ENCODE measurements at places on chromosomes 2 and 18. TPM values are rescaled to one million over a fixed set of nuclear protein-coding genes. Genes with fewer than 3 reads are reported as not detected.

COL5A2 gene
- total RNA-seq: 41.1 TPM

DNA sequence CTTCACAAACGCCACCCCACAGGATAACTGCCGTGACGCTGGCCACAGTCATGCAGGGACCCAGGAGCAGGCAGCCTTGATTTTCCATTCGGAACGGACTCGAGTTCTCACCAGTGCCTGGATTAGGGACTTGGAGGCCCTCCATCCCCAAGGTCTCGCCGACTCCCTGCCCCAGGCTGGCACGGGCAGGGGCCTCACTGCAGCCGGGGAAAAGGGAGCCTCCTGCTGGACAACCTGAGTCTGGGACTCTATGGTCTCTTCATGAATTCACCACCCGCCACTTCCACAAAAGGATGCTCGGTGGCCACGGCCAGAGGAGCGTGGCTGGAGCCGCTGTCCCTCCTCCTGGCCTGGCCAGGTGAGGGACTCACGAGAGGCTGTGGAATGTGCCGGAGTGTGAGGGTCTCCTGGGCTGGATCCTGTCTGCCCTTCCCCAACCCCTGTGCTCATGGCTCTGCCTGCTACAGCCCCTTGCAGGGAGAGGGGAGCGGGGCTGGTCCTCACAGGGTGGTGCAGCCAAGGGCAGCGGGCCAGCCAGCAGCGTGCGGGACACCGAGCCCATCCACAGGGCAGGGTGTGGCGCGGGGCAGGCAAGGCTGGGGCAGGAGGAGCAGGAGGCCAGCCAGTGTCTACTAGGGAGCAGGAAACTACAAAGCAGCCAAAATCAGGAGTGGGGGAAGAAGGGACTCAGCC is 42.3 kb downstream of the AQP12A start:
- no peak for DNase-seq

DNA sequence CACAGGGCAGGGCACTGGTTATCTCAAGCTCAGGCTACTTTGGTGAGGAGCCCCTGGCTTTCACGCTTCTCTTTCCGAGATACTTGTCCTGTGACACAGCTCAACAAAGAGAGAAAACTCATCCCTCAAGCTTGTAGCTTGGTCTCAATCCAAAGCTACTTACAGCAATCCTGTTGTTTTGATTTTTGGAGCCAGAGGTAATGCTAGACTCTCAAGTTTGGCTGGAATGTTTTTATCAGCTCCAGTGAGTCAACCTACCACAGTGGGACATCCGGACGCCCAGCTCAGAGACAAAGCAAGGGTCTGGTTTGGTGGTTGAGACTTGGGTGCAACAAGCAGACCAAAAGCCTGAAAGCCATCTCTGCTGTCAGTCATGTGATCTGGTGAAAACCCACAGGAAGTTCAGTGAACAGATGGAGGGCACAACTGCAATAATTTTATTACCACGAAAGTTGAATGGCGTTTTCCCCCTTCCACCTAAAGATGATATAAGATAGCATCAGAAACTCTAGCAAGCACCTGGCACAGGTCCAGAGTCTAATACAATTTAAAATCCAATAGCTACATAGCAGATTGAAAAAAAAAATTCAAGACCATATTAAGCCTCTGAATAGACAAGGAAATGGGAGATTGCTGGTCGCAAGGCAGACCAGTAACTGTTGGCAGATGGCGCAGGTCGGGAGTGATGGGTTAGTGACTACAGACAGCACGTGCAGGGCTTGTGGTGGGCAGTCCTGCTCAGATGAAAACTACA is 102.3 kb upstream of the SMAD7 start:
- DNase-seq: no peak

NAT8 gene
- not detected for total RNA-seq

DNA sequence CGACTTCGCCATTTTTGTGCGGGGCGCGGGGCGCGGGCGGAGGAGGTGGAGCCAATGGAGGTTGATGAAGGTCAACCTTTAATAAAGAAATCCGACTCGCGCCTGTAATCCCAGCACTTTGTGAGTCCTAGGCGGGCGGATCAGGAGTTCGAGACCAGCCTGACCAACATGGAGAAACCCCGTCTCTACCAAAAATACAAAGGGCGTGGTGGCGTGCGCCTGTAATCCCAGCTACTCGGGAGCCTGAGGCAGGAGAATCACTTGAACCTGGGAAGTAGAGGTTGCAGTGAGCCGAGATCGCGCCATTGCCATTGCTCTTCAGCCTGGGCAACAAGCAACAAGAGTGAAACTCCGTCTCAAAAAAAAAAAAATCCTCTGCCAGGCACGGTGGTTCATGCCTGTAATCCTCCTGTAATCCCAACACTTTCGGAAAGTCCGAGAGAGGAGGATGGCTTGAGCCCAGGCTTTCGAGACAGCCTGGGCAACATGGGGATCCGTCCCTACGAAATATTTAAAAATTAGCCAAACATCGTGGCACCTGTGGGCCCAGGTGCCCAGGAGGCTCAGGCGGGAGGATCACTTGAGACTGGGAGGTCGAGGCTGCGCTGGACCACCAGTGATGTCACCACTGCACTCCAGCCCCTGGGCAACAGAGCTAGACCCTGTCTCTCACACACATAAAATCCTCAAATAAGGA is 493 bp upstream of the PREB start:
- DNase-seq: no peak

LOXL3 gene
- total RNA-seq: 4.4 TPM

LCT gene
- total RNA-seq: not detected

GTF3C2 gene
- total RNA-seq: 45.8 TPM

DNA sequence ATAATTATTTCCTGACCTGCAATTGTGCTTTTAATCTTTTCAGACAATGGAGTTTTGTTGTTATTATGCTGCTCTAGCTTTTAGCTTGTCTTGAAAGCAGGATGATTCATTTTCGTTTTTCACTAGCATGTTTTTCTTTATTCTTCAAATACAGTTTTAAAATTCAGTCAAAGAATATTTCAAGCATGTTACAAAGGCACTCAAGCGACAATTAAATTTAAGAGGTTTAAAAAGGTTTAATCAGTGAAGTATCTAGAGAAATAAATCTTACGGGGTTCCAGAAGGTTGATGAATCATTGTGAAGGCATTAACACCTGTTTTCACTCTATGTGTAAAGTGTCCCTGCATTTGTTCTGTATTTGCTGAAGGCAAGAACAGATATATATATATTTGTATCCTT is 390.7 kb upstream of the TMEFF2 start:
- DNase-seq: no peak

DNA sequence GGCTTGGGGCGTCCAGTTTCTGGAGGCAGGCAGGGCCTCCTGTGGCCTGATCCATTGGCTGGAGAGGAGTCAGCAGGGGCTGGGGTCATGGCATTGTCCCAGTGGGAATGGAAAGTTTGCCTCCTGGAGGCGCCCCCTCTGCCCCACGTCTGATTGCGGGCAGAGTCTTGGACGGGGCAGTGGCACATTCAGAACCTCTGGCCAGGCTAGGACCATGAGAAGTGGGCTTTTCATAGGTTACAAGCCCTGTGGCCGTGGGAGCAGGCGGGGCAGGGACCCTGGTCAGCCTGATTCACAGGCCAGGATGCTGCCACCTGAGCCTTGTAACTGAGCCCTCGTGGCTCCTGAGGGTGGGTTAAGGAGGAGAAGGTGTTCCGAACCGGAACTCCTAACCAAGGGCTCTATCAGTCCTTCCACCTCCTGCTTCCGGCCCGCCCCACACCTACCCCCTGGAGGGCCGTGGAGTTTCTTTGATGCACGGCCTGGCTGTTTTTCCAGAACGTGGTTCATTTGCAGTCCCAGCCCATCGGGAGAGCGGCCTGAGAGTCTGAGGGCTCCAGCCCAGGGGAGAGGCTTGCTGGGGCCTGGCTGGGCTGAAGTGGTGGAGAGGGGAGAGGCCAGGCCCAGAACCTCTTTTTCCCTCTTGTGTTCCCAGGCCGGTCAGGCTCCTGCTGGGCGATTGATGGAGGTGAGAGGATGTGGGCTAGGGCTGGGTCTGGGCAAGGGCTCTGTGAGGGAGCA is 43.9 kb upstream of the PLB1 start:
- DNase-seq: no peak

TGFA gene
- total RNA-seq: 8.7 TPM

DNA sequence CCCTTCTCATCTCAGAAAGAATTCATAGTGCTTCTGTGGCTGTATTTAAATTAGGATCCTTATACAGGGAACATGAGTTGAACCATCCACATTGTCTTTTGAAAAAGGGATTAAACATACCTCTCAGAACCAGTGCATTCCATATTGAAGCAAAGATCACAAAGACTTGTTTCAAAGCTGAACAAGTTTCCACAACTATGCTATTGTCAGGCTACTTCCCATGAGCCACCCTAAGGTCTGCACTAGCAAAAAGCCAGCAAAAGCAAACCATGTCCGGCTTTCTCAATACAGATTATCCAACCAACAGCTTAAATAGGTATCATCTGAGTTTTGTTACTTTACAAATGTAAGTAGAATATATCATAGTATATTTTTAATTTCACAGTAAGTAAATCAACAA is 78.1 kb downstream of the SCG2 start:
- DNase-seq: no peak

DNA sequence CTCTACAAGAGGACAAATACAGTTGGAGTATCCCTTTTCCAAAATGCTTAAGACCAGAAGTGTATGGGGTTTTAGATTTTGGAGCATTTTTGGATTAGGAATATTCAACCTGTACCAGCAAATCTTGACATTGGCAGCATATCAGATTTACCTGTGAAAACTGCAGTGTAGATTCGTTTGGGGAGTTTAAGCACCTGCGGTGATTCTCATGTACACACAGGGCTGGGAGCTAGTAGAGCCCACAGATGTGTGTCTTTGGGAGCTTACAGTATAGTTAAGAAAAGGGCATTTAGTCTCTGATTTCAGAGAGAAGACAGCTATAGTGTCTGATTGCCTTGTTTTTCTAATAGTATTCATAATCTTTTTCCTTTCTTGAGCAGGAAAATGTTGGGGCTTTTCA is 30.1 kb downstream of the PTCD3 start:
- DNase-seq: no peak

DNA sequence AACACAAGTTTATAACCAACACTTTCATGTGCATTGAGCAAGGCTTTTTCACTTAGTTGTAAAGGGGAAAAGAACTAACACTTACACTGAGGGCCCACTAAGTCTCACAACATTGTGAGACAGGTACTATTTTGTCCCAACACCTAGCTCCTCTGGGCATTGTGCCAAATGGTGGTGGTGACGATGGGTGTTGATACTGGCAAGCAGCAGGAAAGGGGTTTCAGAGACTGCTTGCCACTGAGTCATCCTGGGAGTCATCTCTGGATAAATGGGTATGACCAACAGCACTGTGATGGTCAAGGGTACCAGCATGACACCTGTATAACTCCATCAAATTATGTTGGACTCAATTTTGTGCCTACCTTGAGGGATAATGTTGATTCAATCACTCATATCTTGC is 138.8 kb upstream of the ITGA6 start:
- no peak for DNase-seq

GRCh38 chr2:135299165-135299564 is 231.9 kb downstream of the ZRANB3 start:
- DNase-seq: no peak

DNA sequence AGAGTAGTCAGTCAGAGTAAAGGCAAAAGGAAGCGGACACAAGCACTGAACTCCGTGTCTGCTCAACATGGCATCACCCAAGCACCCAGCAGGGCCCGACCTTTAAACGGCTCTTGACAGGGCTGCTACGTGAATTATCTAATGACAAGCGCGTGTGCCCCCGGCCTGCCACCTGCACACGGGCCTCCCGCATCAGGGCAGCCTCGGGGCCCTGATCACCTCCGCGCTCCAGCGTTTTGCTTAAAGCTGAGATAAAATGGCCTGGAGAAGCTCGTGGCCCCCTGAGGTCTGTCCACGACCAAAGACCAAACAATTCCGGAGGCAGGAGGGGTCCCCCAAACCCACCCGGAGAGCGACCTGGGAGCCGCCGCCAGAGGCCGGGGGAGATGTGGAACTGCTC is 376 bp downstream of the NDUFA10 start:
- no peak for DNase-seq

DNA sequence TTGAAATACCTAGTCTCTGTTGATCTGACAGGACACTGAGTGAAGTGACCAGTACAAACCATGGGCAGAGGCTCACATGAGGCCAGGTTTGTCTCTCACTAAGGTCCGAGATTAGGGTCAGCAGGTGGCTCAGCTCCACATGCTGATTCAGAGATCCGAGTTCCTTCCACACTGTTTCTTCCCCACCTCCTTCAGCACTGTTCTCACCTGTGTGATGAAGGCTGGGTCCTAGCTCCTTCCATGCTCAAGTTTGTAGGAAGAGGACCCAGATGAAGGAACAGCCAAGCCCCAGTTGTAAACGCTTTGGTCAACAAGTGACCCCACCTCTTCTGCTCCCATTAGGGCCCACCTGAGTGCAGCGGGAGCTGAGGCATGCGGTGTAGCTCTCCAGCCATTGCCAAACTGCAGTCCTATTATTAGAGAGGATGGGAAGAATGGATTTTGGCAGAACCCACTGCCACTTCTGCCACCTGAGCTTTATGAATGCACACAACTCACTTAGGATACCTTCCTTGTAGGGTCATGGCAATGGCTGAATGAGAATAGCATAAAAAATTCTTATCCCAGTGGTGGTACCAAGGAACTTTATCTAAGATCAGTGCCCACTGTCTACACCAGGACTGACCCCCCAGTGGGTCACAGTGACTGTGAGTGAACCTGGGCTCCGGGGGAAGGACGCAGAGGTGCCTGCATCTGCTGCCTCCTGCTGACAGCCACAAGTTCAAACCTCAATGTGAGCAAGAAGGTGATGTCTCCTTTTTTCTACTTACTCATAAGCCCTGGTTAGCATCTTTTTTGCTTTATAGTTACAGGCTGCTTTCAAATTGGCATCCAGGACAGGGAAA is 324.8 kb upstream of the HS6ST1 start:
- DNase-seq: no peak

RABL2A gene
- total RNA-seq: 20.3 TPM

KYNU gene
- total RNA-seq: 0.46 TPM

- DNase-seq: no peak
Measured at GRCh38 chr2:109513749-109514588, 99.8 kb downstream of the SEPTIN10 start.

SCYGR7 gene
- total RNA-seq: not detected

DNA sequence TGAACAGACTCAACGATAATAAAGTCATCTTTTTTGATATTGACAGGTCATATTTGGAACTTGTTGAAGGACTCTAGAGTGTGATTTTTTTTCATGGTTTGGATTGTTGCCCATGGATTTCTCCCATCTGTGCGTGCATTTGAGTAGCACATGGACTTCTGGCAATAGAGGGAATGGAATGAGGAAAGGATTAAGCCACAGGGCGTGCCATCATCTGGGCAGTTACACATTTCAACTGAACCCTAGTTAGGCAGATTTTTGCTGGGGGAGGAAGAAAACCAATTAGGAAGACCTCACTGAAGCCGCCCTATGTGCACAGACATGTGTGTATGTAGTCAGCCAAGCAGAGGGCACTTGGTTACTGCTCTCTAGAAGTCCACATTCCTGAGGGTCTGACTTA is 72.6 kb downstream of the TPGS2 start:
- DNase-seq: no peak

TRABD2A gene
- total RNA-seq: 20.4 TPM

DNA sequence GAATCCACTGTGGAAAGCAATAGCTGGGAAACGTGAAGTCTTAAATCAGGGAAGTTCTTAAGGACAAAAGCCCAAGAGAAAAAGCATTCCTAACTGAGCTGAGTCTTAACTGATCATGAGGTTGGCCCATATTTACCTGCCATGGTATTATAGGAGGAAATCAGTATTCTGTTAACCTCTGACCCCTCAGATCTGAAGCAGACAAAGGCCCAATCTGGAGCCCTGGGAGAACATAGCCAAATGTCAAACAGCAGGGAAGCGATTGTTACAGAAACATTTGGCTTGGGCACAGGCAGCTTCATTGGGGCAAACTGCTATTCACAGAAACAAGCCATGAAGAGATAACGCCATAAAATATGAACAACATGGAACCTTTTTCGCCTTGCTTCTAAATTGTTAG is 18.8 kb downstream of the EPHA4 start:
- DNase-seq: no peak

GRCh38 chr2:187003611-187004010 is 154.6 kb upstream of the ZSWIM2 start:
- no peak for DNase-seq

All from ovary (tissue), 10 donors.